ENCODE measurements at places on chromosomes 6 and 20.

- no peak for DNase-seq
These were observed 25.7 kb upstream of the OGFRL1 start for GRCh38 chr6:71262914-71263313.

- DNase-seq = no peak
These were observed 21.1 kb downstream of the TAF4 start for GRCh38 chr20:62044631-62045030.

DNA sequence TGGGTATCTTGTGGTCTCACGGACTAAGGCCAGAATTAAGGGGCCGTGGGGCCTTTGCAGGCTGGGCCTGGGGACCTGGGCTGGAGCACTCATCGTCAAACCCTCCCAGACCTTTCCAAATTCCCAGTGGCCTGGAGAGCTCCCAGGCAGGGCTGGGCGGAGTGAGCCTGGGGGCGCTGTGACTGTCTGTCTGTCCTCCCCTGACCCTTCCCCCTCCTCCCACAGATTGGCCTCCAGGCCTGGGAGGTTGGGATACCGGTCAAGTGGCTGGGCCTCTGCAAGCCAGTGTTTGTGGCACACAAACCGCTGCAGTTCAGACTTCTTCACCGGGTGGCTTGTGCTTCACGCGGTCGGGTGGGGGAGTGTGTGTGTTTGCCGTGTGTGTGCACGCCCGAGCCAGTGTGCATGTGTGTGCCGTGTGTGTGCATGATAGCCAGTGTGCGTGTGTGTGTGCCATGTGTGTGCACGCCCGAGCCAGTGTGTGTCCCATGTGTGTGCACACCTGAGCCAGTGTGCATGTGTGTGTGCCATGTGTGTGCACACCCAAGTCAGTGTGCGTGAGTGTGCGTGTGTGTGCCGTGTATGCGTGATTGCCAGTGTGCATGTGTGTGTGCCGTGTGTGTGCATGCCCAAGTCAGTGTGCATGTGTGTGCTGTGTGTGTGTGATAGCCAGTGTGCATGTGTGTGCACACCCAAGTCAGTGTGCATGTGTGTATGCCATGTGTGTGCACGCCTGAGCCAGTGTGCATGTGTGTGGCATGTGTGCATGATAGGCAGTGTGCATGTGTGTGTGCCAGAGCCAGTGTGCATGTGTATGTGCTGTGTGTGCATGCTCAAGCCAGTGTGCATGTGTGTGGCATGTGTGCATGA lies 6.3 kb downstream of the RBBP8NL start:
- DNase-seq = no peak

DNA sequence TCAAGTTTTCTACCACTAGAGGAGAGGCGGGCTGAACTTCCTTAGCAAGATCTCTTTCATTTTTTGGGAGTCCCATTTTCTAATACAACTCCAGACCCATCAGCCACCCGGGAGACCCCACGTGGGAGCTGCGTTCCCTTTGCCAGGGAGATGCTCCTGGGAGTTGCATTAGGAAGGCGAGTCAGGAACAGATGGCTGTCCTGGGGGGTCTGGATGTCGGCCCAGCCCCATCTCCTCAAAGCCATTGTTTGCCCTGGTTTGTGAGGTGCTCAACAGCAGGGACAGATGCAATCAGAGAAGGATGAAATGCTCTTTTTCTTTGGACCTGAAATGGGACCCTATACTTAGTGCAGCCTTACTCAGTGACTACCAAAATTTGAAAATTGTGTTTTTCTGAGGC lies 39.4 kb downstream of the CARMIL1 start:
- DNase-seq = no peak

DNA sequence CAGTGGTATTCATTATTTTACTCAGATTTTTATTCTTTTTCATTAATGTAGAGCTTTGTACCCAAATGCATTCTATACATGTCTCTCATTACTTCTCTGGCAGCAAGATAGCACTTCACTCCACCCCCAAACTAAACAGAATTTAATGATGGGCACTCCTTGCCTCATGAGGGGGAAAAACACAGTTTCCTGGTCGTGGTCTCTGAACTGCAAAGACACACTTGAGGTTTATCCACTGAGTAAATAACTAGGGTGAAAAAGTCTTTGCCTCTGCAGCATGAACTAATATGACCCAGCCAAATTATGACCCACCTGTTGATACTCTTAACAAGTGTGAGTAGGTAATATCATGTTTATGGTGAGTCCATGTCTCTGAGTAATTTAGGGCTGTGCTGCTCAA lies 785.2 kb upstream of the FLRT3 start:
- no peak for DNase-seq

GRCh38 chr6:41343641-41344187 lies 8.3 kb downstream of the NCR2 start:
- DNase-seq = no peak

- DNase-seq = no peak
These were observed 192.2 kb upstream of the SGK1 start for GRCh38 chr6:134510142-134510541.

DNA sequence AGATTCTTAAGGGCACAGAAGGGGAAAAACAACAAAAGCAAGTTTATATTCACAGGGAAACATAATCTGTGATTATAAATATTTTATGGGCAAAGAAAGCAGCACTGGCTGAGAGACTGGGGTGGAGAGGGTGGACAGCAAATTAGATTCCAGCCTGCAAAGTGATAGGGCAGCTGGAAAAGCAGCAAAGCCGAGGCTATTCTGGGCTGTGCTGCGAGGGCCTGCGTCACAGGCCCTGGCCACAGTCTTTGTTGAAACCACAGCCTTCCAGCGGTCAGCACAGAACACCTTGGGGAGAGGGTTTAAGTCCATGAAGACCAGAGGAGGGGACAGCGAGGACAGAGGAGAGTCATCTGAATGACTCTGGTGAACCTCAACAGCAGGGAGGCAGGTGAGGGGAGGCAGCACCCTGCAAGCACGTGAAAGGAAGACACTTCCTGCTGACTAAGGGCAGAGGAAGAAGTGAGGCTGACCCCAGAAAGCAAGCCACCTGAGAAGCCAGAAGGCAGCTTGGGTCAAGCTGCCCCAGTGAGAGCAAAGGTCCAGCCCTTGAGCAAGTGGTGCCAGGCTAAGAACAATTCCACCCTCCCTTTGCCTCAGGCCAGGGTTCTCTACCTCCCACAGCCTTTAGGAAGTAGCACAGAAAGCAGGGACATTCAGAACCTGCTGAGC lies 17.1 kb downstream of the MRPL14 start:
- no peak for DNase-seq

- no peak for DNase-seq
These were observed 345.1 kb downstream of the SAMD5 start for GRCh38 chr6:147853574-147853973.

DNA sequence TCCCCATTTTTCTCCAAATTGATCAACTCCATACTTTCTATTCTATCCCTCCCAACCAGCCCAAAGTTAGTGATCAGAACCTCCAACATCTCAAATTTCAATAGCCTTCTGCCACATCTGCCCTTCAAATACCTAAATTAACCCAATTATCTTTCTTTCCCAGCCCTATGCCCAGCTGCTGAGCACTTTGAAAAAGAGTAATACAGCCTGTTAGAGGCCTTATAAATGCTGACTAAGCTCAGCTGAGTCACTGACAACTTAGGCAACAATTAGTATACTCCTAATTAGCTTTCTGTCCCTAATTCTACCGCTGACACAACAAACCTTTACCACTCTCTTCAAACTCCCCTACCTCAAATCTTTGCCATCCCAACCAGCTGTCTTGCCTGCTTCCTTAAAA lies 23.5 kb downstream of the RUNX2 start:
- no peak for DNase-seq

DNA sequence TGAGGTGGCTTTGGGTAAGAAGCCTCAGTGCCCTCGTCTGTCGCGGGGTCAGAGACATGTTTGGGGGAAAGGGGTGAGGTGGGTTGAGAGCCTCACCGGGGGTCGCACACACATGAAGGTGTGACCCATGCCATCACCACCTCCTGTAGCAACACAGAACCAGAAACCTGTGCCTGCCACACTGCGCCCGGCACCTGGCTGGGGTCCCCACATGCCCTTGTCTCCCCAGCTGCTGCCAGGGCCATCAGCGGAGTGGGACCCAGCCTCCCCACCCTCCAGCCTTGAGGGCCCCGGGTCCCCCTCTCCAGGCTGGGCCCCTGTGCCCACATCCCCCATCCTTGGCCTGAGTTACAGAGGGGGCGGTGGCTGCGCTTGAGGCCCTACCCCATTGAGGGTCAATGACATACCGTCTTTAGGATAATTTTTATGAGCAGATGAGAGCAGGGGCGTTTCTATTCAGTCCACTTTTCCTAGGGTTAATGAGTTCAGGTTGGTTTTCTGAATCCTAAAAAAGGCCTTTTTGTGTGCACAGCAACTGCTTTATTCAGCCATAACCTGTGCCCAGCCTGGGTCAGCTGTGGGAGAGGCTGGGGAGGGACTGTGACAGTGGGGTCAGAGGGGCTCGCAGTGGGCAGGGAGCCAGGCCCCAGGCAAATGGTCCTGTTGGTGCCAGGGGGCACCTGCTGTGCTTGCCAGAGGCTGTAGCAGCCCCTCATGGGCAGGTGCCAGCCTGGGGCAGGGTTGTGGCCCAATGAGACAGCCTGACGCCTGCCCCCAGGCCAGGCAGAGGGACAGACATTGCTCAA lies 19.4 kb downstream of the APCDD1L start:
- no peak for DNase-seq

GRCh38 chr20:9412309-9412708 lies 102.1 kb upstream of the LAMP5 start:
- no peak for DNase-seq

DNA sequence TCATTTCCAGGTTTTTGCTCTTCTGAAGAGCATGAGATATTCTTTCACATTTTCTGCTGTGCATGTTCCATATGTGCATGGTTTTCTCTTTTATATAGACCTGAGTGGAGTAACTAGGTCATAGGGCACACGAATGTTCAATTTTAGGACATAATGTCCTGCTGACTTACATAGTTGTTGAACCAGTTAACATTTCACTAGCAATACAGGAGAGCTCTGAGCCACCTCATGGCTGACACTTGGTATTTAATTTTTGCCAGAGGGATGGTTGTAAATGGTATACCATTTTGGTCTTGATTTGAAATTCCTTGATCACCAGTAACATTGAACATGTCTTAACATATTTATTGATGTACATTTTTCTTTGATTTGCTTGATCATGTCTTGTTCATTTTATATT lies 38.3 kb downstream of the IGF2R start:
- DNase-seq = no peak

DNA sequence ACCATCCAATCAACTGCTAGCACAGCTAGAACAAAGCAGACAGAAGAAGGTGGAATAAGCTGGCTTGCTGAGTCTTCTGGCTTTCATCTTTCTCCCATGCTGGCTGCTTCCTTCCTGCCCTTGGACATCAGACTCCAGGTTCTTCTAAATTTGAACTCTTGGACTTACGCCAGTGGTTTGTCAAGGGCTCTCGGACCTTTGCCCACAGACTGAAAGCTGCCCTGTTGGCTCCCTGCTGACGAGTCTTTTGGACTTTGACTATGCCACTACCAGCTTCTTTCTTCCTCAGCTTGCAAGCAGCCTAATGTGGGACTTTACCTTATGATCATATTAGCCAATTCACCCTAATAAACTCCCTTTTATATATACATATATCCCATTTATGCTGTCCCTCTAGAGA lies 164.1 kb upstream of the GJE1 start:
- no peak for DNase-seq

- DNase-seq = no peak
These were observed 799 bp upstream of the SHPRH start for GRCh38 chr6:145964948-145965366.

- no peak for DNase-seq
These were observed 2.2 kb upstream of the FAM209A start for GRCh38 chr20:56522311-56522710.

DNA sequence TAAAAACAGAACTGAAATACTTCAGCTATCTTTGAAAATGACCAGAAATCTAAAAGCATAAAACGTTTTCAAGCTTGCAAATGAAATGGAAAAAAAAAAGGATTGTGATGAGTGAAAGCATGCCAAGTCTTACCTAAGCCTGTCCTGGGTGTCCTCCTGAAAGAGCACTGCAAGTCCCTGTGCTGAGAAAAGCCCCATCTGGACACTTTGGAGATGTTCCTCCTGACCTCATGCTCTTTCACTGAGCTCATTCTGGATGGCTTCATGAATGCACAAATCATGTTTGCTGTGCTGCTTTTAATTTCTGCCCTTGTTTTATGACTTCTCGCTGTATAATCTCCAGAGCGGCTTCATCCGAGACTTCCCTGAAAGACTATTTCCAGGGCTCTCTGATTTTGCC lies 136.0 kb downstream of the SOD2 start:
- no peak for DNase-seq

DNA sequence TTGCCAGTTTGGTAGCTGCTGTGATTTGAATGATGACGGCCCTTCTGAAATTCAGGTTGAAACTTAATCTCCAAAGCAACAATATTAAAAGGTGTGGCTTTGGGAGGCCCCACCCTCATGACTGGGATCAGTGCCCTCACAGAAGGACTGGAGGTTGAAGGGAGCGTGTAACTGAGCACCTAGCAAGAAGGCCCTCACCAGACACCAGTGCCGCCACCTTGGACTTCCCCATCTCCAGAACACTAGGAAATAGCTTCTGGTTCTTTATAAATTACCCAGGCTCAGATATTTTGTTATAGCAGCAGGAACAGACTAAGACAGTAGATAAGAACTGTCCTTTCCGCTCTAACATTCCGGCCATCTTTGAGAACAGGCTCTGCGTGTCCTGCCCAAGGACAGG lies 243.1 kb downstream of the DLL1 start:
- no peak for DNase-seq

GRCh38 chr6:40907198-40907701 lies 131.8 kb downstream of the UNC5CL start:
- no peak for DNase-seq

GRCh38 chr20:61254881-61255626 lies 3.0 kb downstream of the CDH4 start:
- DNase-seq = peak; percentile 15

DNA sequence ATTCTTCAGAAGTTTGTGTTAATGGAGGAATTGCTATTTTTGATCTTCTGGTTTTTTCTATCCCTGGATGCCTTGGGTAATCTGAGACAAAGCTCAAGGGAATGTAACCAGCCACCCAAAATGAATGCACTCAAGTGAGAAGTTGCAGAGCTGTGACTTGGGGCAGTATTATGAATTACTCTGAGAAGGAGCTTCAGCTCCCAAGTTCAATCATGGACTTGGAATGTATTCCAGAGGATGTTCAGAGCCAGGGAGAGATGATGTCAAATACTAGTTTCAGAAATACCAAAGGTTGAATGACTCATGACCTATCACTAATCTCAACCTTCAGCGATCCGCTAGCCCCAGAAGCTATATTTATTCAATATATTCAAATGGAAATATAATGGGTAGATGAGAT lies 375.2 kb upstream of the PLCB4 start:
- peak; percentile 65 for DNase-seq

DNA sequence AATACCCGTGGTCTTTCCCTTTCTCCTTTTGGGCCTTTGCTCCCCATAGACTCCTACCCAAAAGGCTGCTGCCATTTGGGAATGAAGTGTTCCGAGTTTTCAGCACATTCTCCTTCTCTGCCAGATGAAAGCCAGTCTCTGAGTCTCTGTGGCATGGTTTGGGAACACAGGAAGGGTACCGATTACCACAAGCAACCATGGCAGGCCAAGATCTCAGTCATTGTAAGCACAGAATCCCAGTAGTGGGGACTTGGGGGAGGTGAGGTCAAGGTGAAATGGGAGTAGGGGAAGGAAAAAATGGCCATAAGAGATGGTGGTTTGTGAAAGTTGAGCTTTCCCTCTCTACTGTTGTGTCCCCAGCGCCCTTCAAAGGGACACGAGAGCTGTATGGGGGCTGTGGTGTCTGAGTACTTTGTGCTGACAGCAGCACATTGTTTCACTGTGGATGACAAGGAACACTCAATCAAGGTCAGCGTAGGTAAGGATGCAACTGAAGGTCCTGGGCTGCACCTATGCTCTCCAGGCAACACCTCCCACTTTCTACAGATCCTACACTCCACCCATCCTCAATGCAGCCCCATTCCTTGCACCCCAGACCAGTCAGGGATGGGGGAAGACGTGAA lies 4.1 kb downstream of the CFB start:
- no peak for DNase-seq
